ENCODE measurements at places on chromosomes 11 and 22.

DNA sequence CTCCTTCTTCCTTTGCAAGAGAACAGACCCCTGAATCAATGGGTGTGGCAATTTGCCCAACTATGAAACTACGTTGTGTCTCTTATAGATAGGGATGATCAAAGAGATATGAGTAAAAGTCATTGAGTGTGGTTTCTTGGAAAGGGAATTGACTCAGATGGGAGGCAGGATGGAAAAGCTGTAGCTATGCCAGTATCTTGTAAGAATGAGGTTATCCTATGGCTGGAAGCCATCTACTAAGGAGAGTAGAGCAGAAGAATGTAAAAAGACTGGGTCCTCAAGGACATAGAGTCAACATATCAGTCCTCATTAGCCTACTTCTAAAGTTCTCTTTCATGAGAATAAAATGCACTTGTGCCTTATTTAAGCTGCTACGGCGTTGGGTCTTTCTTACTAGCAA lies 78.9 kb upstream of the POU2AF2 start:
- DNase-seq, result no peak

GRCh38 chr11:13262096-13262495 lies 15.5 kb upstream of the BMAL1 start:
- no peak for DNase-seq

DNA sequence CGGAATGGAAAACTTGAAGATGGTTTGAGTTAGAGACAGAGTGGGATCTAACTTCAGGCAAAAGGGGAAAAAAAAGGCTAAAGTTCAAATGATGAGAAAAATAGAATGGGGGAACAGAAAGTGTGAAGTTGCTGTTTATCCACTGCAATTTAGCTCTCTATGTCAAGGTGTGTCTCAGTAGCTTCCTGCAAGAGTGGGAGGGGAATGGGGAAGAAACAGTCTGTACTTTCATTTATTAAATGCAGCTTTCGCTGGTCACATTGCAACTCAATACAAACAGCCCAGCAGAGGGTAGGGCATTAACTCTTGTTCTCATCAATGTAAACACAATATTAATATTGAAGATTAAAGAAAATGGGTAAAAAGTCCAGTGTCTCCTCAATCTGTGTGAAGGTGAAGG lies 214.7 kb upstream of the SYN3 start:
- no peak for DNase-seq

GRCh38 chr11:80587906-80588305 lies 1147.1 kb upstream of the TENM4 start:
- DNase-seq, result no peak

- no peak for DNase-seq
Measured at GRCh38 chr11:7576726-7577290, 63.0 kb downstream of the PPFIBP2 start.

DNA sequence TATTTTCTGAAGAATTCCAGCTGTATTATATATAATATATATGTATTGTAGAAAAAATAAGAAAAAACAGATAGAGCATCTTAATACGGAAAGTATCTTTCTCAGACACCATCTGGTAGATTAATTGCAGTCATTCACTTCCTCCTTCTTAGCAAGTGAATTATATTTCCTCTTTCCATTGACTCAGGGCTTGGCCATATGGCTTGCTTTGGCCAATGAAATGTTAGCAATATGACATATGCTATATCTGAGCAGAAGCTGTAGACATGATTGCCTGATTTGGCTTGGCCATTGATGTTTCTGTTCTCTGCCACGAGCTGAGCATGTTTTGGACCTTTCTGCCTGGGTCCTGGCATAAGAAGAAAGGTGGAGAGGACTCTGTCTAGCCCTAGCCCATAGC lies 34.4 kb upstream of the ZBED5 start:
- no peak for DNase-seq

GRCh38 chr11:98625526-98625925 lies 395.2 kb upstream of the CNTN5 start:
- DNase-seq, result no peak

DNA sequence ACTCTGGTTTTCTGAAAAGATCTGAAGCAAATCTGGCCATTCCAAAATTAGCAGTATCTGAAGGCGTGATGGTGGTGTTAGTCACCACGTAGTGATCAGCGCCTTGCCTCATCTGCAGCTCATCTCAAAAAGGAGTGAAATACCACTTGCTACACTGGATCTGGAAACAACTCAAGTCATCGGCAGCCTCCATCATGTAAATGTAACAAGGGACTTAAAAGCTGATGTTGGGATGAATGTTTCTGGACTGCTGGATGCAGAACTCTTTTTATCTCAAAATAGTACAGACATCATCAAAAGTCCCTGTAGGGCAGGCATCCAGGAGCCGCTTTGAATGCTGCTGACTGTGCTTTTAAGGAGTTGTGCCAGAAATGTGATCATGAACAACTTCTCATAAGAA lies 14.1 kb upstream of the APLP2 start:
- DNase-seq, result no peak

GRCh38 chr11:60891103-60891741 lies 15.2 kb downstream of the PRPF19 start:
- no peak for DNase-seq

DNA sequence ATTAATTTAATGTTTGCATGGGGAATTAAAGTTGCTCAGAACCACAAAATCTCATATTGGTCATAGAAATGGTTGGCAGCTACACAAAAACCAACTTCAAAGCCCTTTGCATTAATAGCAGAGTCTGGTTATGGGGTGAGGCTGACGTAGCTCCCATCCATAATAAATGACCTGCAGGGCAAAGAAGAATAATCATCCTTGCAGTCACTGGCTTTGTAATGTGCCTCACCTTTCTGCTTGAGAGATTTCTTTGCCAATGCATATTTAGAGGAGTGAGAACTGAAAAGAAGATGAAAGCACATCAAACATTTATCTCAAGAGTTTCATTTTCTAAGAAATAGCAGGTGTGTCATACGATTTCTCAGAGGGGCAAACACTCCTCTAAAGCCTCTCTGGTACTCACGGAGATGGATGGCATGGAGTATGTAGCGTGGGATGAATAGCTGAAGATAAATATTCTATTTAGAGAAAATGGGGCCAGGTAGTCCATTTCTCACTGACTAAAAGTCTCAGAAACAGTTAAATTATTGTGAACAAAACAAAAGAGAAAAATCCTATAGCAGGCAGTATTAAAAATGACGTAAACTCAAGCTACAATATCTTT lies 1491.9 kb downstream of the FAM181B start:
- DNase-seq, result no peak

- no peak for DNase-seq
Measured at GRCh38 chr11:24181395-24182047, 315.3 kb upstream of the LUZP2 start.

- DNase-seq, result no peak
Measured at GRCh38 chr11:122983438-122984185, 2.0 kb upstream of the BSX start.

GRCh38 chr11:74403607-74404321 lies 5.5 kb upstream of the PGM2L1 start:
- DNase-seq, result no peak

GRCh38 chr11:114017723-114018122 lies 41.8 kb upstream of the ZBTB16 start:
- no peak for DNase-seq

DNA sequence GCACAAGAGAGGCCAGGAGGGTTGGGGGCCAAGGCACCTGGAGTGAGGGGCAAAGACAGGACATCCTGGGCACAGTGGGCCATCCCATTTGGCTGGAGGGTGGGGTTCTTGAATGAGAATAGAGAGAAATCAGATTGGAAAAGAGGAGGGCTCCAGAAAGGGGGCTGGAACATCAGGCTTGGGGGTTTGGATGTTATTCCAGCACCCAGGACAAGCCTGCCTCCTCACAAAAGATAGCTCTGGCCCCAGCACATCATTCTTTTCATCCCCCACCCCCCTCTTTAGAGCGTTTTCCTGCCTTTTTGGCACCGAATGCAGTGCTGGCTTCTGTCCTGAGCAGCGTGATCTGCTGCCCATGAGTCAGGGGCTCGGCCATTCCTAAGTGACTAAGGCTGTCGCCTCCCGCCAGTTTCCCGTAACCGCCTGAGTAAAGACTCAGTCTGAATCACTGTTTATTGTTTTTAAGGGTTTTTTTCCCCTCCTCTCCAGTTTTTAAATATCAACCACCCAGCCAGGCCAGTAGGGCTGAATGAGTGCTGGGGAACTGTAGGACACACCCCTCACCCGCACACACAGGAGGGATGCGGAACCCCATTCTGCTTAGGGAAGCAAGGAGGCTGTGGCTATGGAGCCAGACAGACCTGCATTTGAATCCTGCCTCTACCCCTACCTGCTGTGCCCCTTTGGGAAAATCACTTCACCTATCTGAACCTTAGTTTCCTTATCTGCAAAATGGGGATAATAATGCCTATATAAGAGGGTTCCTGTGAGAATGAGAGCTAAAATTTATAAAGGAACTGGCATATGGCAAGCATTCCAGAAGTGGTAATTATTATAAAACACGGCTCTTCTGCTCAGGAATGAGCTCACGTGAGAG lies 32.4 kb upstream of the NAV2 start:
- DNase-seq, result no peak

- no peak for DNase-seq
Measured at GRCh38 chr11:98572941-98573340, 447.8 kb upstream of the CNTN5 start.

GRCh38 chr11:65767406-65767805 lies 13.4 kb downstream of the AP5B1 start:
- DNase-seq, result no peak

DNA sequence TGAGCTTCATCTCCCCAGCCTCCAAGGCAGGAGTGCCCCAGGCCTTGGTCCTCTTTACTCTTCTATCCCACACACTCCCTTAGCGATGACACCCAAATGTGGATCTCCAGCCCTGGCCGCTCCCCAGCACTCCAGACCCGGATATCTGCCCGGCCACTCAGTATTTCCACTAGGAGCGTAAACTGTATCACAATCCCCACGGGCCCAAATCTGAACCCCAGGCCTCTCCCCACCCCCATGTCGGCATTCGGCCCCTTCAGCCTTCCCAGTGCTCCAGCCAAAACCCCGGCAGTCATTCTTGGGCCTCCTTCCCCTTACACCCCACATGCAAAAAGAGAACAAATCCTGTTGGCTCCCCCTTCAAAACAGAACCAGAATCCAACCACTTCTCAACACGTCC lies 20.8 kb downstream of the WNT11 start:
- no peak for DNase-seq

- DNase-seq, result no peak
Measured at GRCh38 chr11:82315093-82315492, 418.6 kb downstream of the FAM181B start.

GRCh38 chr11:75365711-75366181 lies 14.3 kb upstream of the ARRB1 start:
- DNase-seq, result no peak

- no peak for DNase-seq
Measured at GRCh38 chr11:27216270-27217149, 146.5 kb downstream of the CCDC34 start.

DNA sequence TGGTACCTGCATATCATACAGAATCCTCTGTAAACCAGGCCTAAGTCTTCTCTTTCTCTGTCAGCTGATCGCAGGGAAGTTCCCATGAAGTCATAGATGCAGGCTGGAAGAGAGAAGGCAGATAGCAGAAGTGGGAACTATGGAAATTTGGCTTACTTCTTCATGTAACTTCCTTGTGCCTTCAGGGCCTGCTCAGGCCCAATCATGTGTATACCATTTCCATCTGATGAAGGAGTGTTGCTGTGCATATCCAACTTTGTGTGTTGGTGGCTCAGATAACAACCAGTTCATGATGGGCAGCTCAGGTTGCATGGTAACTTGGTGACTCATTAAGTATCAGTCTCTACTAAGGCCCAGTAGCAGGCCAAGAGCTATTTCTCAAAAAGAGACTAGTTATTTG lies 53.1 kb upstream of the CEP295 start:
- no peak for DNase-seq

DNA sequence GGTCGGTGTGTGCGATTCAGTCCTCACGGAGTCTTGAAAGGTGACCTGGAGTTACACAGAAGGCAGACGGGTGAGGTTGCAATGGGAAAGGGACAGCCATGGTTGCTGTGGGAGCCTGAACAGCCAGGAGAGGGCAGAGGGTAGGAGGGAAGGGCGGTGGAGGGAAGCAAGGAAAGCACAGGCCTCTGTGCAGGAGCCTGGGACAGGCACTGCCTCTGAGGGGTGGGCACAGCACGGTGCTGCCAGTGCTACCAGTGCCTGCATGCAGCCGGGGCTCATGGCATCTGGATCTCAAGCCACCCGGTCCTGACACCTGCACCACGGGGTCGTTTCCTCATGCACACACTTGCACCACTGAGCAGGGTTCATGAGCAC lies 401.0 kb downstream of the TBC1D22A start:
- no peak for DNase-seq

DNA sequence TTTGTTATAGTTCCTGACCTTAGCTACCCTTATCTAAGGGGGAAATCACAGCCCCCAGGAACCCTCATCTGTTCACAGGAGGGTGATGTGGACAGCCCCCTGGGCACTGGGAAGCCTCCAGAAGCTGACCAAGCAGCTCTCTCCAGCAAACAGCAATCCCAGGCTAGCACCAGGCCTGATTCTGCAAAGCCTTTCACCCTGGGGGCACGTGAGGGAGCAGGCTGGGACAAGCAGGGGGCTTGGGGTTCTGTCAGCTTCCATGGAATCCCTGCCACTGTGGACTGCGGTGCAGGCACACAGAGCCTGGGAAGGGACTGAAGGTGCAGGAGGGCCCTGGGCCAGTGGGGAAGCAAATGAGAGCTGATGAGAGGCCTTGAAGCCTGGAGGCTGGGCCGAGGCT lies 2.1 kb downstream of the PGAP2 start:
- DNase-seq, result no peak

GRCh38 chr11:47852053-47852452 lies 3.9 kb upstream of the NUP160 start:
- no peak for DNase-seq

GRCh38 chr11:82988936-82989627 lies 82.6 kb downstream of the RAB30 start:
- DNase-seq, result no peak

DNA sequence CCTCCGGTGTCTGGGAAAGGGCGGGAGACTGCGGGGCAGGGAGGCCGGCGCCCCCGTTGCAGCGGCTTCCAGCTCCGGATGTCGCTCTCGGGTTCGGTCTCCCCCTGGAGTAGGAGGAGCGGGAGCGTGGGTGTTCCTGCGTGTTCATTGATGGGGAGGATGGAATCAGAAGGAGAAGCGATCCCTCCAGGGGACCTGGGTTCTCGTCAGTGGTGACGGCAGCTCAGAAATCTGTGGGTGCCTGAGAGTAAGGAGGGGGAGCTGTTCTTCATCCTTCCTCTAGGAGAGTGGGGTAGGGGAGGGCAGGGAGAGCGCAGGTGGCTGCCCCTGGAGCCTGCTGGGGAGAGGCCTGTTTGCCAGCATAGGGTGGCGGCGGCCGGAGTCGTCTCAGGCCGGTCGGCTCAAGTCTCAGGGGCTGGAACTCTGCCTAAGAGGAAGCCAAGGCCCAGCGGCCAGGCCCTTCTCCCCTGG lies 1.1 kb downstream of the UBASH3B start:
- DNase-seq, result no peak

- no peak for DNase-seq
Measured at GRCh38 chr11:44096360-44097185, 1.1 kb downstream of the EXT2 start.

GRCh38 chr11:61860054-61860903 lies 31.1 kb downstream of the FADS3 start:
- DNase-seq, result no peak

Data from activated T-helper 9 cell treated with anti-CD3 and anti-CD28 coated beads, Interleukin-2, amount 50 U/mL, for 16 hours (primary cell).